ENCODE measurements at places on chromosomes 12 and 14. TPM values are rescaled to one million over a fixed set of nuclear protein-coding genes. Genes with fewer than 3 reads are reported as not detected.

DNA sequence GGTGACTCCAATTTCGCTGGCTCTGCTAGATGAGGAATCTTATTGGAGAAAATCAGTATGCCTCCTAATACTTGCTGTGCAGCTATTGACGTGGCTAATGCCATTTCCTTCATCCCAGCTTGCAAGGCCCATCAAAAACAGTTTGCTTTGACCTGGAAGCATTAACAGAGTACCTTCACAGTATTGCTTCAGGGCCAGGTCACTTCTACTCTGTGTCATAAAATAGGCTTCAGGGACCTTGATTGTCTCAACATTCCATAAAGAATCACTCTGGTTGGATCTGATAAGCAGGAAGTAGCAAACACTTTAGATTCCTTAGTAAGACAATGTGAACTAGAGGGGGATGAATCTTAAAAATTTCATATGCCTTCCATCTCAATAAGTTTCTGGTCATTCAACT is 26.9 kb upstream of the ZNF641 start:
- DNase-seq = no peak

GRCh38 chr12:10715491-10715890 is 7.6 kb downstream of the YBX3 start:
- no peak for DNase-seq

DNA sequence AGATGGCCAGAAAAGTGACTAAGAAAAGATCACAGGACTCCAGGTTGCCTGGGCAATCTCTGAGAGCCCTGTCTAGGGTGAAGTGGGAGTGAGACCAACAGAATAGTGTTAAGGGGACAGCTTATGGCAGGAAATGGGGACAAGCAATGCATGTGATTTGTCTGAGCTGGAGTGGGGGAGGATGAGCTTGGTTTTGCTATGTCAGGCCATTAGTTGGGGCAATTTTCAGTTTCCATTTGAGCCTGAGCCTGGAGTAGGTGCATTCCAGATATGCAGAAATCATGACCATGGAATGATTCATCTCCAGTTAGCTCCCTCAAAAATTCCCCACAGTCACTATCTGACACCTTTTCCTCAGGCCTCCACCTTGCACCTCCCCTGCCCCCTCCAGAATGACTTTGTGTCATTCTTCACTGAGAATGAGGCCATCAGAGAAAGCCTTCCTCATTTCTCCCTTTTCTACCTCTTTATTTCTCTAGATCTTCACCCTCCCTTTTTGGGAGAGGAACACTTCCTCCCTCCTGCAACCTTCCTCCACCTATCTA is 150.9 kb upstream of the PLEKHG7 start:
- DNase-seq = no peak

- DNase-seq = no peak
Observed at GRCh38 chr14:90449411-90449810, 52.6 kb downstream of the CALM1 start.

DNA sequence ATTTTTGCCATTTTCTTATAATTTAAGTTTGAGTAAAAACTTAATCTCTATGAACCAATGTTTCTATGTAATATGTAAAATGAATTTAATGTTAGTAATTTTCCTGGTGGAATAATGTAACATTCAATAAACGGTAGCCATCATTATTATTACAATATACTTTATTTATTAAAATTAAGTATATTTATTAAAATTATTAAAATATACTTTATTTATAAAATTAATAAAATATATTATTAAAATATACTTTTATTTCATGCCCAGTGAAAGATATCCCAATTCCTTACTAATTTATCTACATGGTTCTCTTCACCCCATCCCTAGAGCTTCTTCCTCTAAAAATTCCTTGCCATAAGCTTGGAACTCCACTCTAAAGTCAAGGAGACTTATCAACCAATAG is 2.5 kb downstream of the CAPS2 start:
- DNase-seq = no peak

- no peak for DNase-seq
Observed at GRCh38 chr14:94643316-94644101, 31.3 kb downstream of the SERPINA3 start.

DNA sequence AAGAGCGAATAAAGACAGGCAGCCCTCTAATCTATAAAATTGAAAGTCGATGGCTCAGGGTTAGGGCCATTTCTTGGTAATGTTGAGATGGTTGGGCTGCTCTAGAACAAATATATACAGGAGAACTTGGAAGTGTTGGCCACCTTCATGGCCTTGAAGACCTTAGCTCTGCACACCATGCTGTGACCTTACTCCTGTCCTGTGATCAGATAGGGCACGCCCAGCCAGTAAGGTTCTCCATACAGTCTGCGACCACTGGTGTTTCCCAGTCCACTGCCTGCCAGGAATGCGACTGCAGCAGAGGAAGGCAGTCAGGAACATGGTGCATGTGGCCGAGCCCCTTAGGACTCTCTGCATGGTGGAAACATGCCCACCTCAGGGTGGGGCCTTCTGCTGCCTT is 73.2 kb upstream of the PSMA6 start:
- no peak for DNase-seq

DNA sequence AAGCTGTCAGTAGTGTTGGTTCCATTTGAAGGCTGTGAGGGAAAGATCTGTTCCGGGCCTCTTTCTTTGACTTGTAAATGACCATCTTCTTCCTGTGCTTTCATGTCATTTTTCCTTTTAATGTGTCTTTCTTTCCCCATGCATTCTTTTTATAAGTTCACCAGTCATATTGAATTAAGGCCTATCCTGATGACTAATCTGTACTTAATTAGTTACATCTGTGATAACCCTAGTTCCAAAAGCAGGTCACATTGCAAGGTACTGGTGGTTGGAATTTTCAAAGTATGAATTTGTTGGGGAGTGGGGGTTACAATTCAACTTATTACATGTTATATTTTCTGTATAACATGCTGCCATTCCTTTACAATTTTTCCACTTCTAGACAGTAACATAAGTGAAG is 1642.1 kb upstream of the FLRT2 start:
- DNase-seq = no peak

ACVR1B gene
- 9.0 TPM for total RNA-seq

CD163L1 gene
- 1.8 TPM for total RNA-seq

TBX5 gene
- total RNA-seq = not detected

PAPOLA gene
- total RNA-seq = 89.2 TPM

All from glomerular endothelial cell (primary cell).